Caudate nucleus (tissue), 63 donors: ENCODE measurements at places on chromosomes 1 and 21.

- DNase-seq: no peak
These were observed 385.2 kb downstream of the DUSP10 start for GRCh38 chr1:221356693-221357092.

DNA sequence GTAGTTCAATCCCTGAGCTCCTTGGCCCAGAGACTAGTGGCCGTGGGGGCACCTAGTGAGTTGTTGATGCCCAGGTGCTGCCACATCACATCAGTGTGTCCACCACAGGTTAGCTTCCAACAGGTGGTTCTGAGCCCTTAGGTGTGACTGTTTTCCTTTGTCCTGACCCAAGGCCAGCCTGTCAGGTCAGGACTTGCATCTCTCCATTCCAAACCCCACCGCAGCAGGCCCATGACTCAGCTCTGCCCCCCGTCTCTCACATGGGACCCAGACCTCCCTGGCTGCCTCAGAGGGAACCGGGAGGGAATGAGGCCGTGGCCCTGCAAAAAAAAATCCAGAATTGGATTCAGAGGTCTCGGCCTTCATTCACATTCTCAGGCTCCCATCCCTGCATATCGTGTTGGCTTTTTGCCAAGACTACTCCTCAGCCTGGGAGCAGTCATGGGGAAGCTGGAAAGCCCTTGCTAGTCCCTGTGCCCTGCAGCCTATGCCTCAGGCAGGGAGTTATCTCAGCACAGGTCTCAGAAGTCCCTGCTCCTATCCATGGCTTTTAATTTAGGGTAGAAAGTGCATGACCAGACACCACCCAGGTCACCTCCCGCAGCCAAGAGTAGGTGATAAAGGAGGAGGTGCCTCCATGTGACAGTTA, 7.2 kb downstream of the INAVA start:
- DNase-seq: no peak

DNA sequence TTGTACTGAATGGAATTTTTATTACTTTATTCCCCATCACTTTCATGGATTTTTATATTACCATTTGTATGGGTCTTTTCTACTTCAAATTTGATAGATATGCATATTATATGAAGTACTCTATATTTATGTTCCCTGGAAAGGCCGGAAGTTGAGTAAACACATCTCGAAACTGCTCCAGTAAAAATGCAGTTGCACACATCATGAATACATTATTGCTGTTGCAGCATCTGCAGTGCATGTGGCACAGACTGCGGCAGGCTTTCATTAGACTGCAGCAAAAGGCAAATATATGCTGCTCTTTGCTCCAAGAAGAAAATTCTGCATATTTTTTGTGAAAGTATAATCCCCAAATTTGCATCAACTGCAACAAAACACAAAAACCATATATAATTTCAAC, 48.7 kb upstream of the LRRC7 start:
- DNase-seq: no peak

GRCh38 chr1:5632224-5632623, 360.0 kb downstream of the NPHP4 start:
- no peak for DNase-seq

DNA sequence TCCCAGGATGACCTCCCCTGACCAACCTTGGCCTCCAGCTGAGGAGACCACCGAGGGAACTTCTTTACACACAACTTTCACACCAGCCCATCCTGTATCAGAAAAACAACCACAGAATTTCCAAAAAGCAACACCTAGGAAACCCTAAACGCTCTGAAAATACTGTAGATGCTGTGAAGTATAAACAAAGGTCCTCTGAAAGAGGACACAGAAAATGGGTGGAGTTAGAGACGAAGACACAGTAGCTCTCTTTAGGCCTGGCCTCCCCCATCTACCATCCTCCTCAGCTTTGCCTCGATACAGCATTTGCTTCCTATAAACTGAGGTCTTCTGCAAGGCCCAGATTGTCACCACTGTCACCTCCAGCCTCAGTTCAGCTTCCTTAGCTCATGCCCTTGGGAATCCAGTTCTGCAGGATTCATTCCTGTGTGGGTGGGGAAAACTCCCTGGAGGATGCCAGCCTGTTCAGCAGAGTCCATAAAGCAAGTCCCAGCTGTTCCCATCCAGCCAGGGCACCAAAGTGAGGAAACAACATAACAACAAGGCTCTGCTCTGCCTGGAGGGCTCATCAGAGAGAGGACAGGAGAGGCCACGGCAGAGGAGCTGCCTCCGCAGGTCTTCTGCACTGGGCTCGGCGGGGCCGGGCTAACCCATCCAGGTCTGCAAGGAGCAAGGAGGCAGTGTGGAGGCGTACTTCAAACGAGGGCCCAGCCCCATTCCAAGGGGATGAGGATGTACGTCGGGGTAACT, 15.0 kb downstream of the PIK3C2B start:
- DNase-seq: no peak

DNA sequence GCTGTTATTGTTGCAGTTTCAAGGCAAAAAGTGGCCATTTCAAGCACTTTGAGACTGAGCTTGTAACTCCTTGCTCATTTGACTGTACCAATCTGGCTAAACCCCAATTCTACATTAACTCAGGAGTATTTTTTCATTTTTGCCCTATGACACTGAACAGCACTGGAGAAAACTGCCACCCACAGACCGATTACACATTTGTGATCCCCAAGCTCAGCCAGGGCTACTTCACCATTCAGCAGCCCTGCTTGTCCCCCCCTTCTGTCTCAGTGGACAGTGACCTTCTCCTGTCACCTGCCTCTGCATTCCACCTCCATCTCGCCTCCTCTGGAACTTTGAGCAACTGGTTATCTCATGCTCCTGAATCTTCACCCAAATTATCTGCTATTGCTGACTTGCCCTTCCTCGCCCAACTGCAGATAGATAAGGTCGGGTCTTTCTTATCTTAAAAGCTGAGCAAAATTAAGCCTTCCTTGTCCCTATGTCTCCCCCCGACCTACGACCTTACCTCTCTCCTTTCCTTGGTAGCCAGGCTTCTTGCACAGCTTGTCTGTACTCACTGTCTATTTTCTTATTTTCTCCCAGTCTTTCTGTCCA, 25.3 kb downstream of the SPATA46 start:
- DNase-seq: no peak

DNA sequence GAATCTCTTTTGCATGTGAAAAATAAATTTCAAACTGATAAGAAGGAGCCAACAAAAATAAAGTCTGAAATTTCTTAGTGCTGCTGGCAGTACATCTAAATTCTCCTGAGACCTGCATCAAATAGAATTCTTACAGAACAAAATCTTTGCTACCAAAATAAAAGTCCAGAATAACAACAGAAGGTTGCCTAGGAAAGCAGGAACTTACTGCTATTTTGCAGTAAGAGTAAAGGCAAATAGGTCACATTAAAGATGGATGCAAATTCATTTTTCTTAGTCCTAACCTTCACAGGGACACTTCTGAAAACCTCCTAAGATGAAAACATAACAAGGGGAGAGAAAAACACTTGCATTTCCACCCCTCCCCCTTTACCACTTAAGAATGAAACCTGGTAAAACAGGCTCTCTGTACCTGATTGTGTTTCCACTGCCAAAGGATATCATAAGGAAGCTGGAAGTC, 59.0 kb downstream of the RUSC1 start:
- no peak for DNase-seq

DNA sequence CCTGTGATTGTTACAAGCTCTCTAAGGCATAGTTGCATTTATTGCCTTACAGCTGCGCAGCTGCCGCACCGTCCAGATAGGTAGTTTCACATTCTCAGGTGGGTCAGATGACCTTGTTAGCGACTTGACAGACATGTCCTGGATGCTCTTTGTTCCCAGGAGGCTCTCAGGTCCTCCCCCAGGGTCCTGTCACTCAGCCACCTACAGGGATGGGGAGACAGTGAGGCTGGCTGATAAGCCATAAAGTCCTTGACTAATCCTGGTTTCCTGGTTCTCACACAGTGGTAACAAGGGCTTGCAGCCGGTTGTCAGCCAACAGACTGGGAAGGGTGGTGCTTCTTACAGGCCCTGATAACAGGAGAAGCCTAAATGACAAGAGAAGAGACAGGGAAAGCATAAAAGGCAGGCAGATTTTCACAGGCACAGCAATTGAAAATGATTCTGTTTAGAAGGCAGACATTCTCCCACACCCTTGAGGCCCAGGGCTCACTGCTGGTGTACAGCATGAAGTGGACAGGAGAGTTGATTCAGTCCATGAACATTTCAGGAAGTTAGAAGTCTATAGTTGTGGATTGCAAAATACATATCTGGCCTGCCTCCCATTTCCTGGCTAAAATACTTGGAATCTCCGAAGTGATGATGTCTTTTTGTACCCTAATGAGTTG, 2.9 kb downstream of the ARF1 start:
- no peak for DNase-seq

DNA sequence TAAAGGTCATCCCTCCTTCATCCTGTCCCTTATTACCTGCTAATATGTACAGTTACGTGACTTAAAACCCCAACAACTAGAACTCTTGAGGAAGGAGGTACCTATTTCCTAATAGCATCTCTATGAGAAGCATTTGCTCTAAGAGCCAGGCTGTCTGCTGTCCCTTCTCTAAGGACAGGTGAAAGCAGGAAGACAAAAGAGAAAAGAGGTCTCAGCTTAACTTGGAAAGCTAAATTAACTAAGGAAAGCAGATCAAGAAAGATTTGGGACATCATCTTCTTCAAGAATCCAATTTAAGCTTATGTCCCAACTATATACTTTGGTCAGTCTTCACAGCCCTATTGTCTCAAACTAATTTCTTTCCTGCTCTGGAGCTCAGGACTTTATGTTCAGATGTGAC, 2.9 kb downstream of the EGLN1 start:
- DNase-seq: no peak
